ENCODE measurements at places on chromosomes 6 and 20.

GRCh38 chr20:18904624-18905023 lies 91.0 kb downstream of the SCP2D1 start:
- no peak for DNase-seq

GRCh38 chr6:129069006-129069405 lies 186.1 kb downstream of the LAMA2 start:
- DNase-seq, result no peak

DNA sequence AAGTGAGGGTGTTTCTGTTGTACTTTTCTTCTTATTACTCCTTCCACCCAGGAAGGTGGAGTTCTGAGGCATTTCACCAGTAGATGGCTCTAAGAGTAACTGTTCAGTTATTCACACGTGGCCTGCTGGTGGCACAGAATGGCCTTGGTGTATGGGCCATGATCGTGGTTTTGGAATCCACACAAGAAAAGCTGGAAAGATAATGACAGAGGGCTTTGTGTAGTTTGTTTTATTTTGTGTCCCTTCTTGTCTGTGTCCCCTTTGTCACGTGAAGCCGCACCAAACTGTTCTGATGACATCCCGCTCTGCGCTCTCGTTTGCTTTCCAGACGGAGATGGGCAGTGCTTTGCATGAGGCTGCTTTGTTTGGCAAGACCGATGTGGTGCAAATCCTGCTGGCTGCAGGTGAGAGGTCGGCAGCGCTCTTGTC lies 93.4 kb downstream of the ANKS1A start:
- DNase-seq, result no peak

DNA sequence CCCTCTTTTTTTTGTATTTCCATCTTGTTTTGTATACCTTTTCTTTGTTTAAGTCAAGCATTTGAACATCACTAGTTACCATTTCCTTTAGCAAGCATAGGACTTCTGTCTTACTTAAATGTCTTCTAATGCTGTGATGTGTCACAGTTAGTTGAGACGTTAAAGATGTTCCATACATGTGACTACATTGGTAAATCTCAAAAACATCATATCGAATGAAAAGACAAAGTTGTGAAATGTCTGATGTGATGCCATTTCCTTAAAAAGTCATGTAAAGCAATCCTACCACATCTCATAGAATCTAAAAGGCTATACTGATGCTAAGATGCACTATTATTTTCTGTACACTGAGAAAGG lies 26.8 kb downstream of the SLC16A10 start:
- DNase-seq, result no peak

GRCh38 chr6:97347111-97347510 lies 64.1 kb upstream of the MMS22L start:
- no peak for DNase-seq

- DNase-seq, result no peak
These were observed at the start of gene DBNDD2 for GRCh38 chr20:45407783-45408645. Gene DBNDD2 (plus strand): TSS chr20:45408289. CDS start chr20:45408468, 179 bp downstream.

GRCh38 chr20:49945701-49946477 lies 9.7 kb downstream of the RNF114 start:
- no peak for DNase-seq

GRCh38 chr6:170554796-170555137 lies 598 bp downstream of the TBP start:
- DNase-seq, result no peak

- no peak for DNase-seq
These were observed 34.5 kb downstream of the ABRACL start for GRCh38 chr6:139062932-139063646.

GRCh38 chr6:146914489-146915483 lies 289.4 kb upstream of the STXBP5 start:
- no peak for DNase-seq

DNA sequence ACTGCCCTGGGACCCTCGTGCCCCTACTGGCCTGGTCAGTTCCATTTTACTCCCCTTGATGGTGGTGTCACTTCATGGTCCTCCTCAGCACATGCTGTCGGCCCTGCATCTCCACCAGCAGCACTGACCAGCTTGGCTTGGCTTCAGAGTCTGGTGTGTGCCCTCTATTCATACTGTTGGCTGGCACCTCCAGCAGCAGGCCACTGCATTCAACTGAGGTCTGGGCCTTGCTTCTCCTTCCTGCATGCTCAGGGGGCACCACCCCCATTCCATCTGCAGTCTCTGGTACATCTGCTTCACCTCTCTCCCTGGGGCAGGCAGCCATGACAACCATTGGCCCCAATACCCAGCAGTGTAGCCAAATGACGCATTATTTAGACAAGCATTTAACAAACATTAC lies 155.9 kb downstream of the SLC24A3 start:
- DNase-seq, result no peak

GRCh38 chr20:43191946-43192863 lies 2.5 kb upstream of the PTPRT start:
- DNase-seq, result no peak

DNA sequence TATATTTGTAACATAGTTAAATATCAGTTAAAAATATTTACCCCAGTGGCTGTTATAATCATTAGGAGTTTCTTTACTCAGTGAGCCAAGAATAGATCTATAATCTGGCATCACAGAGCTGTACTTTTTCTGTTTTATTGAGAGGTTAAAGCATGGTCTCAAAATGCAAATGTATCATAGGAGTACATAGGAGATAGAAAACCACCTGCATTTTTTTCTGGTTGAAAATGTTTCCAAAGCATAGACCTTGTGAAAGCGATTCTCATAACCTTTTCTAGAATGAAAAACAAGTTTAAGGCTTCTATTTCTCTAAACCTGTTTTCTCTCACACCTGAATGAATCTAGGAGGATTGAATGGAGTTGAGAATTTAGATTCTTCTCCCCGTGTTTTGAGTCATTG lies 14.4 kb downstream of the KCNQ5 start:
- no peak for DNase-seq

- no peak for DNase-seq
These were observed 839.9 kb downstream of the MAFB start for GRCh38 chr20:39849171-39849570.

- no peak for DNase-seq
These were observed 3.9 kb upstream of the SAYSD1 start for GRCh38 chr6:39118921-39119320.

DNA sequence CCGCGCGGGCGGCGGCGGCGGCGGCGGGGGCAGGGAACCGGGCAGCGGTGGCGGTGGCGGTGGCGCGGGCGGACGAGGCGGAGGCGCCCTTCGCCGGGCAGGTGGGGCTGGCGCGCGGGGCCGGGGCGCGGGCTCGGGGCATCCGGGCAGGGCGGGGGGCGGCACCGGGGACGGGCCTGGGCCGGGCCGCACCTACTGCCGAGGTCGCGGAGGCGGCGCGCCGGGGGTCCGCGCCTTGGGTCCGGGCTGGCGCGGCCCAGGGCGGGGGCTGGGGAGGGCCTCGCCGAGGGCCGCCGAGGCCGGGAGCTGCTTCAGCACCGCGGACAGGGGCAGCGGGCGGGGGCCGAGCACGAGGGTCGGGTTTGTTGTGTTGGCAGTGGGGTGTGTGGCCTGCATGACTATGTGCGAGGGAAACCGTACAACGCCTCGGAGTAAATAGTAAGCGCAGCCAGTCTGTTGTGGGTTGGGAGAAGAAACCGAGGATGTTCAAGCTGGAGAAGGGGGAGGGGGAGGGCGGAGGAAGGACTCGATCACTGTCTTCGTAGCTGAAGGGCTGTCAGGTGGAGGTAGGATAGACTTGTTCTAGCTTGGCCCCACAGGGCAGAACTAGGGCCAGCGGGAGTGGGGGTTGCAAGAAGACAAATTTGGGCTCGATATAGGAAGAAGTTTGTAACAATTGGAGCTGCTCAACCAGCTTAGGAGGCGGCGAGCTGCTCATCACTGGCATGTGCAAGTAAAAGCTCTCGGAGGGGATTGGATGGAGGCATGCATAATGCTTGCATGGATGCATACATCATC lies 593 bp downstream of the MMP24 start:
- peak; percentile 10 for DNase-seq

GRCh38 chr6:166635013-166635970 lies 8.2 kb upstream of the RPS6KA2 start:
- no peak for DNase-seq

DNA sequence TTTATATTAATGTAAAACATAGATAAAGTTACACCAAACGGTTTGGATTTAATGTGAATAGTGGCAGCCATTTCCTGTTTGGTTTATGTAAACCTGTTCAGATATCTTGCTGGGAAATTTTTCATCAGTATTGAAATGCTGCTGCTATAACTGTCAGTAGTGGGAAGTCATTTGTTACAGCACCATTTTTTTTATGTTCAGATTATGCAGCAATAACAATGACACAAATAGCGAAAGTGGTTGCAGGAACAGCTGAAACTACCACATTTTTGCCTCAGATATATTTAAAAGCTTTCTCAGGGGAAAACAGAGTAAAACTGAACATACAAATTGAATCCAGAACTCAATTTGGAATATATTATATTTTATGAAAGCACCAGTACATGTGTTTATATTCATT lies 128.8 kb upstream of the SIM1 start:
- no peak for DNase-seq

DNA sequence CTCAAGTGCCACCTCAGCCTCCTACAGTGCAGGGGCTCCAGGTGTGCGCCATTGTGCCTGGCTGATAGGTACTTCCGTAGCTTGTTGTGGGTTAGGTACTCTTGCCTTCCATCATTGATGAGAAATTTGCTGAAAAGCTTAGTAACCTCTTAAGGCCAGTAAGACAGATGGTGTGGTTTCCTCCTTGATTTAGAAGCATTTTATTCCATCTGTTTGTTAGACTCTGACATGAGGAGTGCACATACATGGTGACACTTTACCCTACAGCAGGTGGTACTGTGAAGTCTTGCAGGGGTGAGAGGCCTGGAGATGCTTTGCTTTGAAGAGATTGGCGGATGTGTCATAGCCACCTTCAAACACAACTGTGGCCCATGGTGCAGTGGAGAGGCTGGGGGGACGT lies 14.8 kb upstream of the MTG2 start:
- DNase-seq, result no peak

GRCh38 chr20:45461225-45461624 lies 8.3 kb upstream of the WFDC2 start:
- DNase-seq, result no peak

DNA sequence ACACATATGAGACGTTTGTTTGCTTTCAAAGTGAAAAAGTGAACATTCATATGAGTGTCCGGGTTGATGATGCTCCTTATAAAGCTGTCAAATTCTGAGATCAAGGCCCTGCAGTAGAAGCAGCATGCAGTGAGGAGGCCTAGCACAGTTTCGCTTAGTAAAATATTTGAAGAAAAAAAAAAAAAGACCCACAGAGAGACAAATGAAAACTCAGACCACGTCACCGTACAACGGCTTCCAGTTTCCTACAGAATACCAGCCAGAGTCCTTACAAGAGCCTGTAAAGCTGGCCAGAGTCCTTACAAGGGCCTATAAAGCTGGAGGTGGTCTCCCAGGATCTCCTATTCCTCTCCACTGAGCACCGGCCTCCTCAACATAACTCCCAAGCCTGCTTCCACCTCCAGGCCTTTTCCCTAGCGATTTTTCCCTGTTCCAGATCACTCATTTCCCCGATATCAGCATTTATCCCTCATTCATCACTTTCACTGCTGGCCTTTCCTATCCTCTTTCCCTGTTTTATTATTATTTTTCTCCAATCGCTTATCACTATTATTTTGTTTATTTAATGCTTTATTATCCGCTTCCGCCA lies 1.5 kb upstream of the HMGN4 start:
- no peak for DNase-seq

- no peak for DNase-seq
These were observed 54.0 kb downstream of the STK4 start for GRCh38 chr20:45020236-45020886.

DNA sequence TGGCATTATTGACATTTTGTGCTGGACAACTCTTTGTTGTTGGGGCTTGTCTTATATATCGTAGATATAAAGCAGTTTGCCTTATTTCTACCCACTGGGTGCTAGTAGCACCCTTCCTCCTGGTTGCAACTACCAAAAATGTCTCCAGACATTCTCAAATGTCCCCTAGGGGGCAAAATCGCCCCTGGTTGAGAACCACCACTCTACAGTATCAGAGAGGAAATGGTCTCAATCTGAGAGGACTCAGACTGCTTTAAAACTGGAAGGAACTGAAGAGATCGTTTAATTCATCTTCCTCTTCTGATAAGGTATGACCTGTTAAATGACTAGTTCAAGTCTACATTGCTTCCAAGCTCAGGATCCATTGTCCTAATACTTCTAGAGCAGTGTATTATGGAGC lies 14.9 kb downstream of the SH3BGRL2 start:
- no peak for DNase-seq

GRCh38 chr6:156590482-156590881 lies 186.7 kb upstream of the ARID1B start:
- no peak for DNase-seq

DNA sequence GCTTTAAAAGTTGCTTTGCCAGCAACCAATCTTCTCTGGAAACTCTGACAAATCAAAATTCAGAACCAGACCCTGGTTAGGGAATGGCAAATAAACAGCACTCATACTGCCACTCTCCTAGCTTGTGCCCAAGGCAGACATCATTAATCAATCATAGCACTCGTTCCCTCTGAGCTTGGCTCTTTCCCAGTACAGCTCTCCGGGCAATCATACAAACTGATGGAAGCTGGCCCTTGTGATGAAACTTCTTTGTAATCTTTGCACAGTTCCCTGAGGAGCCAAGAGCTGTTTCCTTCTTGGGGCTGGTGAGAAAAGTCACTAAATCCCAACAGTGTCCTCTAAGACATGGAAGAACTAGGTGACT lies 34.7 kb downstream of the KIAA1755 start:
- no peak for DNase-seq

DNA sequence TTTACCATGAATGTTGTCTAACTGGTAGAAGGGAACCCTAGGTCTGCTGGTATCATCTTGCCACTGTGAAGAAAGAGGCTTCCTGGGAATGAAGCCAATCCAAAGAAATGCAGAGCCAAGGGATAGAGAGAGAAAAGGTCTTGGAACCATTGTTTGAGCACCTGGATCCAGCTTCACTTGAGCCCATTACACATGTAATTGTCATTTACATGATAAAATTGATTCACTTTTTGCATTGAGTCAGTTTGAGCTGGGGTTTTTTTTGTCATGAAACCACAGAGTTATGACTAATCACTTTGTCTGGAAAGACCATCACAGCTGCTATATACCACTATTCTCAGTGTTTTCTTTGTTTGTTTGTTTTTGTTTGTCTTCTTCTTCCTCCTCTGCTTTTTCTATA lies 112.3 kb downstream of the CBLN4 start:
- DNase-seq, result no peak

GRCh38 chr20:33281550-33282146 lies 1.4 kb upstream of the BPIFB1 start:
- DNase-seq, result no peak

GRCh38 chr6:107750176-107750797 lies 73.8 kb downstream of the SCML4 start:
- no peak for DNase-seq
